ENCODE measurements at places on chromosomes 1 and 21. TPM values are rescaled to one million over a fixed set of nuclear protein-coding genes. Genes with fewer than 3 reads are reported as not detected.

CRP gene
- not detected for total RNA-seq

DNA sequence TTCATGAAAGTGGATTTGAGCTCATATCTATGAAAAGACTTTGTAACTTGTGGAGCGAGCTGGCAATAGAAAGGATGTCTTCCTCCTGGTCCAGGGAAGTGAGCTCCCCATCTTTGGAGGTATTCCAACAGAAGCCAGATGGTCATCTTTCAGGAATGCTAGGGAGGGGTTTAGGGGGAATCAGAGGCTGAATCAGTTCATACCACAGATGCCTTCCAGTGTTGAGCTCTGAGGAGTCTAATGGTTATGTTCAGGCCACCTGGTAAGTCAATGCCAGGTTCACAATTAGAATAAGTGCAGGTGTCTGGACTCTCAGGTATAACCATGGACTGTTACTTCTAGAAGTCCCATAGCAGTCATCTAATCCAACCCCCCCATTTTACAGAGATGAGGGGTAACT lies 119.1 kb downstream of the ACTL8 start:
- H3K36me3 ChIP-seq: no peaks in the 10 kb centered on the region
- no peaks in the 10 kb centered on the region for H3K4me1 ChIP-seq
- DNase-seq: no peak
- H3K27me3 ChIP-seq: no peaks in the 10 kb centered on the region

GRCh38 chr1:1630191-1630964 lies 1.6 kb upstream of the MMP23B start:
- peak overlapping the region; percentile 42 for H3K4me3 ChIP-seq
- H3K36me3 ChIP-seq: no peaks in the 10 kb centered on the region
- H3K27ac ChIP-seq: peak overlapping the region; percentile 90
- H3K27me3 ChIP-seq: no peaks in the 10 kb centered on the region
- peaks cover 43% of the 10 kb centered on the region for H3K4me1 ChIP-seq

WDR64 gene
- not detected for total RNA-seq

- no peak overlapping the region for H3K27ac ChIP-seq
- H3K27me3 ChIP-seq: no peaks in the 10 kb centered on the region
- H3K4me1 ChIP-seq: no peaks in the 10 kb centered on the region
- no peak for DNase-seq
- H3K4me3 ChIP-seq: no peak overlapping the region
These were observed 14.5 kb downstream of the SYT11 start for GRCh38 chr1:155873860-155874259.

DNA sequence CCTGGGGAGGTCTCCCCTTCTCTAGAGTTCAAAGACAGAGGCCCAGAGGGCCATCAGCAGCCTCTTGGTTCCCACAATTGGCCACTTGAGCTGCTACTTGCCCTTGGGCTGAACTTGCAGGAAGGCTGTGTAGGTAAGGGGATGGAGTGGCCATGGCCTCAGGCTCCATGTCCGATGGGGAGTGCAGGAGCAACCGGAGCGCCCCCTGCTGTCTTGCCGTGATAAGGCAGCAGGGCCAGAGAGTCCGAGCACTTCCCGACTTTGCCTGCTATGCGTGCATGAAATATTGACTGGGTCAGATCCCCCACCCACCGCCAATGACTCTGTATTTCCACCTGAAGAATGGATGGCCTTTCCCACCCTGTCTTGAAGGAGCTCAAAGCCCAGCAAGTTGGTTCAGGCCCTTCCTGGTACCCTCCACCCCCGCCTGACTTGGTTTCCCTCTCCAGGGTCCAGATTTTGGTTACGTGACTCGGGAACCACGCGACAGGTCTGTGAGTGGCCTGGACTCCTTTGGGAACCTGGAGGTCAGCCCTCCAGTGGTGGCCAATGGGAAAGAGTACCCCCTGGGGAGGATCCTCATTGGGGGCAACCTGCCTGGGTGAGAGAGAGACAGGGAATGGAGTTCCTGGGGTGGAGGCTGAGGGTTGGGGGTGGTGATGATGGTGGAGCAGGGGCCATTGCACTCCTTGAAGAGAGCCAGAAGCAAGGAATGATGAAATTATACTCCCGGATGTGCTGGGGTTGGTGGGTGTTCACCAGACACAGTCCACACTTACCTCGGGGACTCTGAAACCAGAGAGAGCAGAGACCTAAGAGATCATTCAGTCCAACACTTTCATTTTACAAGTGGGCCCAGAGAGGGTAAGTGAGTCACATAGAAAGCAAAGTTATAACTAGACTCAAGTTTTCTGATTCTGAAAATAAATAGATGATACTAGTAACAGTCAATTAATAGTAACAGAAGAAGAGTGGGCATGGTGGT lies 25.6 kb downstream of the PADI3 start:
- H3K4me3 ChIP-seq: no peak overlapping the region
- no peaks in the 10 kb centered on the region for H3K4me1 ChIP-seq
- no peak overlapping the region for H3K27ac ChIP-seq
- DNase-seq: peak; percentile 25

DNA sequence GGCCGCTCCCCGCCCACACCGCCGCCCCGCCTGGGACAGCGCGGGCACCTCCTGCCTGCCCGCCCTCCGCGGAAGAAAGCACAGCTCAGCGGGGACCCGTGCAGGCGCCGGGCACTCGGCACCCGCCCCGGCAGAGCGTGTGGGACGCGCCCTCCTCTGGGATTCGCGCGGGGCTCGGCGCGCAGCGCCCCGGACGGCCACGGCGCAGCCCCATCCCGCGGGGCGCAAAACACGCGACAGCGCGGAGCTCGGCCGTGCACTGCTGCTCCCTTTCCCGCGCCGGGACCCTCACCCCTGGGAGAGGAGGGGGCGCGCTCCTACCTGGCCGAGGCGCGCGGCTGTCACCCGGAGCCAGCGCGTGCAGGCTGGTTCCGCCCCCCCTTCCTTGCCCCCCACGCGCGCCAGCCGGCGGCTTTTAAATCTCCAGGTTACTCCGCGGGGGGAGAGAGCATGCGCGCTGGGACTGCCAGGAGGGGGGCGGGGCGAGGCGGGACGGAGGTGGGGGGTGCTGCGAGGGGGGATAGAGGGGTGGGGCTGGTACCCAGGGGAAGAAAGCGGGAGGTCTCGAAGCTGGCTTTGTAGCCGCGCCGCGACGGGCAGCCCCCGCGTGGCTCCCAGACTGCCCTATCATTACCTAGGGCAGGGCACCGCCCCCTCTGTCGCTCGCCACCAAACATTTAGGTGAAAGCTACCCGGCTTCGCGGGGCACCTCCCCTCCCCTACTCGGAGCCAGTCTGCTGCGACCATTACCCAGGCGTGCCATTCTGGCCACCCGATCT lies at the start of gene SLC45A3:
SLC45A3 (minus strand) TSS at position 437 of the 779 bp plus-strand sequence. CDS start 15,853 bp downstream, outside the sequence.
- DNase-seq: peak; percentile 56
- peaks cover 14% of the 10 kb centered on the region for H3K4me1 ChIP-seq
- peaks cover 2% of the 10 kb centered on the region for H3K27me3 ChIP-seq
- peak within 1 kb of the TSS; percentile 17 for H3K4me3 ChIP-seq
- no peak within 1 kb of the TSS for H3K27ac ChIP-seq
- H3K36me3 ChIP-seq: no peaks in the 10 kb centered on the region

DNA sequence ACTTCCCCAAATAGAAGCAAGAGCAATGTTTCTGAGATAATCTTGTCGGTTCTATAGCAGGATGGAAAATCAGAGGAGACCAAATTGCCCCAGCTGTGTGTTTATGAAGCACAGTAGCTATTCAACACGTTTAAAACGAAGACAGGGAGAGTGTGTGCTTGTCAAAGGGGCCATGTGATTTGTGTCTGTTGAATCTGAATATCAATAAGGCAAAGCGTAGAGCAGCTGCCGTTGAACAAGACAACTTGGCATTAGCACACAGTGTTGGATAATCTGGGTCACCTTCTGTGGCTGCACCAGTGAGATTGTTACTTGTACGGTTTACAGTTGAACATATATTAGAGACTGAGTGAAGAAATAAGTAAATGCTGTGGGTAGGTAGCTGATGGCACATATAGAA lies 1.0 kb downstream of the CRB1 start:
- no peak for DNase-seq
- H3K4me1 ChIP-seq: no peaks in the 10 kb centered on the region
- no peak overlapping the region for H3K4me3 ChIP-seq
- H3K36me3 ChIP-seq: no peaks in the 10 kb centered on the region
- no peaks in the 10 kb centered on the region for H3K27me3 ChIP-seq

KCNK1 gene
- total RNA-seq: 0.16 TPM

DNA sequence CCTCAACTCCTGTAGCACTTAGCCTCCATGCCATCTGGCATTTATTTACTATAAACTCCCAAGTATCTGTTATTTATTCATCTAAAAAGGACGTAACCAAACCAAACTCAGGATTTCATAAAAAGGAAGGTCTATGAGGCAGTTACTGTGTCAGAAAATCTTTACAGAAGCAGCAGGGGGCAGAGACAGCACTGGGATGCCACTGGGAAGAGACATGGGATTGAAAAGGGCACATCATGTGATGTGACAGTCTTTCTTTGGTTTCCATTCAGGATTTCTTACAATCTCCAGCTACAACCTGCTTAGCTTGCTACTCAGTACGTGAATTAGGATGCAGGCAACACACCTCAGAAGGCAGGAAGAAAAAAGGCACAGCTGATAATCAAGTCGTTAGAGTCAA lies 31.2 kb downstream of the SPRTN start:
- no peak overlapping the region for H3K4me3 ChIP-seq
- H3K4me1 ChIP-seq: no peaks in the 10 kb centered on the region

GRCh38 chr1:31798433-31799195 lies 17.2 kb downstream of the SPOCD1 start:
- H3K27ac ChIP-seq: no peak overlapping the region
- DNase-seq: peak; percentile 12
- no peak overlapping the region for H3K4me3 ChIP-seq
- no peaks in the 10 kb centered on the region for H3K4me1 ChIP-seq
- no peaks in the 10 kb centered on the region for H3K27me3 ChIP-seq

GRCh38 chr1:24890887-24891286 lies 39.2 kb downstream of the RUNX3 start:
- H3K36me3 ChIP-seq: peaks cover 4% of the 10 kb centered on the region
- no peak for DNase-seq
- no peaks in the 10 kb centered on the region for H3K27me3 ChIP-seq
- H3K4me1 ChIP-seq: peaks cover 2% of the 10 kb centered on the region
- H3K27ac ChIP-seq: no peak overlapping the region

GRCh38 chr1:185478877-185479276 lies 161.8 kb upstream of the IVNS1ABP start:
- H3K4me1 ChIP-seq: no peaks in the 10 kb centered on the region
- no peak overlapping the region for H3K27ac ChIP-seq
- no peak overlapping the region for H3K4me3 ChIP-seq
- DNase-seq: no peak
- no peaks in the 10 kb centered on the region for H3K36me3 ChIP-seq

DNA sequence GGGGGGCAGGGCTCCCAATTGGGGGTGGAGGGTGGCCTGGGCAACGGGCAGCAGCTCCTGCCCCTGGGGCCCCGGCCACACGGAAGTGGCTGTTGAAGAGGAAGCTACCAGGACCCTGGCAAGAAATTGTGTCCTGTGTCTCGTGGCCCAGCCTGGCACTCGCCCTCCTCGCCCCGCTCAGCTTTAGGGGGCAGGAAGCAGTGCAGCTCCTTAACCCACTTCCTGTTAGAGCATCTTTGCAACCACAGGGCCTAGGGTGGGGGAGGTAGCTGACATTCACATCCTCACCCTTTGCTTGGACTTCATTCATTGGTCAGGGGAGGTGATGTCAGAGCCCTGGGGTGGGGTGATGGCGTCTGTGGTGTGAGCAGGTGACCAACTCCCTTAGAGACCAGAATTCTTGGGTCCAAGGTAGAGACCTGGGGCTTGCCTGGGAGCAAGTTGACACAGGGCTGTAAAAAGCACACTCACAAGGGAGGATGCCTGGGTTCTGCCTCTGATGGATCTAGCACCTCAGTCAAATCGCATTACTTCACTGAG lies at the start of gene ARHGAP30:
ARHGAP30 (minus strand) TSS at position 161 of the 540 bp plus-strand sequence. CDS start 267 bp downstream, outside the sequence.
- peak within 1 kb of the TSS; percentile 95 for H3K27ac ChIP-seq
- DNase-seq: peak; percentile 91
- peak within 1 kb of the TSS; percentile 91 for H3K4me3 ChIP-seq
- no peaks in the 10 kb centered on the region for H3K27me3 ChIP-seq
- peaks cover 11% of the 10 kb centered on the region for H3K36me3 ChIP-seq
- peaks cover 60% of the 10 kb centered on the region for H3K4me1 ChIP-seq

GRCh38 chr1:183061194-183061593 lies 38.0 kb downstream of the LAMC1 start:
- no peak overlapping the region for H3K4me3 ChIP-seq
- H3K27me3 ChIP-seq: no peaks in the 10 kb centered on the region
- H3K4me1 ChIP-seq: no peaks in the 10 kb centered on the region
- no peak overlapping the region for H3K27ac ChIP-seq

DNA sequence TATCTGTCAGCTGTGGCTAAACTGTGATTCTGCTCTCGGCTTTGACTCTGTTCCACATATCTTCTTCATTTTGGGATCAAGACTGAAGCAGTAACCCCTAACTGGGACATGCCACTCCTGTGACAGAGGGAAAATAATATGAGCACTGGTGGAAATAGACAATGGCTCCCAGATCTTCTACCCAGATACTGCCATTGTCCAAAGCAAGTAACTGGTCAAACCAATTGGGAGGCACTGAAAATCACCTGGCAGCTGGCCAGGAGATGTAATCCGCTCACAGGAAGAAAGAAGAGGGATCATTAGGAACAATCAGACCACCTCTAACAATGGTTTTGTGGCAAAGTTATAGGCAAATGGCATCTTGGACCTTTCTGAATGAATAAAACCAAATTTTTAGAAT lies 10.7 kb downstream of the SNX7 start:
- DNase-seq: no peak
- no peaks in the 10 kb centered on the region for H3K4me1 ChIP-seq
- H3K27ac ChIP-seq: no peak overlapping the region

FOXD3 gene
- total RNA-seq: not detected

PIK3CD gene
- total RNA-seq: 171 TPM

PDZK1 gene
- total RNA-seq: 0.96 TPM

DNA sequence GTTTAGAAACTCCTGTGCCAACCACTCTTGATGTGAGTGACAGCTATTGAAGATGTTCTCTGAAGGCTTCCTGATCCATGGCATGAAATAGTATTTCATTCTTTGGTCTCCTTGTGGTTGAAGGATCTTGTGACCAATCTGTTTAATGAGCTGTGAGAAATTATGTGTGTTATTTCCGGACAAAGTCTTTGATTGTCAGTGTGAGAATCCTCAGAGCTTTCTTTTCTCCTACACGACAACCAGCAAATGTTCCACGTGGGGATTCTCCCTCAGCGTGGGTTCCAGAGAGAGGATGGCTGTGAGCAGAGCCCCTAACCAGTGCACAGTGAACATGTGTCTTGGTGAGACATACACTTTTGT lies 45.0 kb upstream of the HOOK1 start:
- no peak overlapping the region for H3K4me3 ChIP-seq
- no peak for DNase-seq
- H3K27ac ChIP-seq: no peak overlapping the region
- H3K36me3 ChIP-seq: no peaks in the 10 kb centered on the region

Data from natural killer cell (primary cell).